ENCODE measurements at places on chromosomes 13 and 19.

- no peak for DNase-seq
These were observed 221.7 kb upstream of the GPC6 start for GRCh38 chr13:93004919-93005318.

- DNase-seq, result no peak
These were observed 6.6 kb upstream of the CDX2 start for GRCh38 chr13:27975564-27976361.

DNA sequence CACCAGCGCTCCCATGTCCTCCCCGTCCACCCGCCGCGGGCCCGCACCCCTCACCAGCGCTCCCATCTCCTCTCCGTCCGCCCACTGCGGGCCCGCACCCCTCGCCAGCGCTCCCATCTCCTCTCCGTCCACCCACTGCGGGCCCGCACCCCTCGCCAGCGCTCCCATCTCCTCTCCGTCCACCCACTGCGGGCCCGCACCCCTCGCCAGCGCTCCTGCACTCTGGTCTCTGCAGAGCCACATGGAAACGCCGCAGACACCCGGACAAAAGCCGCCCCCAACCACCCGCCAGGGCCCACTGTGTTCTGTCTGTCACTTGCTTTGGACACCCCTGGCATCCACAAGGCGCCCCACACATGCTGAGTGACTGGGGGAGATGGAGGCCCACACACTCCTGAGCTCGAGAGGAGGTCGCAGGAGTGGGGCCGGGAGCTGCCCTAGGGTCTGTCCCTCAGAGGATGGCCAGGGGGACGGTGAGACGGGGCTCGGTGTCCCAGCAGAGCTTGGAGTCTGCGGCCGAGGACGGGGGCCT, 7.4 kb downstream of the CFD start:
- no peak for DNase-seq

DNA sequence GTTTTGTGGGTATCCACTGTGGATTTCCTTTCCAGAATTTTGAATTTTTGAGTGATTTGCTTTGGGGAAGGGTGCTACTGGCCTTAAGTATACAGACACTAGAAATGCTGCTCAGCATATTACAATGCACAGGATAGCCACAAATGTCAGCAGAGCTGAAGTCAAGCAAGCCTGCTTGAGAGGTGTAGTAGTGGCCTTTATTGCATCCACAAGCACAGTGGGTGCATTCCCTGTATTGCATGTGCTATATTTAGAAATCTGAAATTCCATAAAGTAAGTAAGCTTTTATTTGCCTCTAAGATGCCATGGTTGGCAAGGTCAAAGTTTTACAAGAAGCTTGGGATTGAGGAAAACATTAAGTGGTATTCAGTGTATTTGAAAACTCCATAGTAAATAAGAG, 79.5 kb upstream of the ZNF91 start:
- DNase-seq, result no peak

GRCh38 chr13:40624383-40624782, 42.1 kb downstream of the FOXO1 start:
- no peak for DNase-seq

Measured in GM12865 (cell line).